Activated CD4-positive, alpha-beta T cell treated with anti-CD3 and anti-CD28 coated beads, Interleukin-2, amount 50 U/mL, for 1 hour (primary cell): ENCODE measurements at places on chromosomes 11 and 22.
A peak's percentile ranks its signal among the peaks of the same experiment; 100 is the strongest.

DNA sequence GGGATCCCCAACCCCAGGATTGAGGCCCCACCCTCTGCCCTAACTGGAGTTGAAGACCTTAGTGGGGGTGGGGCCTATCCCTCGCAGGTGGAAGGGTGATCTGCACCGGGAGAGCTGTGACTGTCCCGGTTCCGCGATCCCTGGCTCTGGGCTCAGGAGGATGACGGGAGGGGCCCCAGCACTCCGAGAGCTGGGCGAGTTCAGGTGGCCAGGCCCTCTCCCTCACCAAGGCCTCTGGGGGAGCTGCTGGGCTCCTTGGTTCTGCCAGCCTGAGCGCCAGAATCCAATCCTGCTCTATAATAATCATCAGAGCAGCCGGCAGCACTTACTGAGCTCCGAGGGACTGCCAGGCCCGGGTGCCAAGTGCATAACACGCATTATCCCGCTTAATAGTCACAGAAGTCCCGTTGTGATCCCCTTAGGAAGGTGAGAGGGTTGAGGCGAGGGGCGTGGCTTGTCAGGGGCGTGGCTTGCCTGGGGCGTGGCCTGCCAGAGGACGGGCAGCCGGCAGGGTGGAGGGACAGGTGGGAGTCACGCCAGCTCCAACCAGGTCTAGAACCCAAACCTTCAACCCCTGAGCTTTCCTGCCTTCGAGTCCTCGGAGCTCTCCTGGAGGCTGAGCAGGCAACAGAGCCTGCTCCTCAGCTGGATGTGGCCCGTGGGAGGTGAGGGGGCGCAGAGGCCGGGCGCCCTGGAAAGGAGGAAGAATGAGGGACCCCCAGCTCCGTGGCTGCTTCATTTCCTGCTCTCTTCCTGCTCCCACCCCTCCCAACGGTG, 7.3 kb upstream of the SYT7 start:
- peak; percentile 63 for DNase-seq

- DNase-seq, result no peak
Observed at GRCh38 chr11:96607864-96608558, 218.2 kb downstream of the JRKL start.

- no peak for DNase-seq
Observed at GRCh38 chr11:84830372-84830771, 796.8 kb downstream of the DLG2 start.

DNA sequence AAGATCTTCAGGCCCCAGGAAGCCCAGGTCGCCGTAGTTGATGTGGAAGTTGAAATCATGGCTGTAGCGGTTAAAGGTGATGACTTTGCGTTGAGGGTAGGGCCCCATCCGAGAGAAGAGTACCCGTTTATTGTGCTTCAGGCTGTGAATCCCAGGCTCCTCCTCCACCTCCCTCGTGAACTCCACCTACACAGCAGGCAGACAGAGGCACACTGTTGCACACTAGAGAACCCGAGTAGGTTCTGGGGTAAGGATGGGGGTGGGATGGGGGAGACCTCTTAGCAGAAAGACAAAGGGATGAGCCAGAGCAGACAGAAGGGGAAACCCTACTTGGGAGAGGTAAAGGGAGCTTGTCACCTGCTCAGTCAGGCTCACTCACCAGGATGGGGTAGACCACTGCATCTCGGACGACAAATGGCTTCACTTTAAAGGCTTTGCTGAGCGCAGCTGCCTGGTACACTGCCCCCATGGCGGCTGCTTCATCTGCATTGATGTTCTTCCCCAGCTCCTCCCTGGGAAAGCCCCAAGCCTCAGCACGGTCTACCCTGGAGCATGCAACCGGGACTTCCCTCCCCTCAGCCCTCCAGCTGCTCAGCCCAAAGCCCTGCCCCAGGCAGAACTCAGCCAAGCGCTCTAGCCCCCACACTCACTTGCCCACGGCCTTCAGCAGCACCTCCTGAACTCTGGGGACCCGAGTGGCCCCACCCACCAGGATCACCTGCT, 5.4 kb downstream of the HYOU1 start:
- no peak for DNase-seq

GRCh38 chr11:66429983-66430602, 8.6 kb downstream of the MRPL11 start:
- peak; percentile 73 for DNase-seq

- no peak for DNase-seq
Observed at GRCh38 chr11:581342-581741, 5.1 kb downstream of the PHRF1 start.

GRCh38 chr11:117570701-117571100, 226.3 kb downstream of the DSCAML1 start:
- DNase-seq, result no peak

- DNase-seq, result no peak
Observed at GRCh38 chr22:34096770-34097169, 176.5 kb upstream of the LARGE1 start.

DNA sequence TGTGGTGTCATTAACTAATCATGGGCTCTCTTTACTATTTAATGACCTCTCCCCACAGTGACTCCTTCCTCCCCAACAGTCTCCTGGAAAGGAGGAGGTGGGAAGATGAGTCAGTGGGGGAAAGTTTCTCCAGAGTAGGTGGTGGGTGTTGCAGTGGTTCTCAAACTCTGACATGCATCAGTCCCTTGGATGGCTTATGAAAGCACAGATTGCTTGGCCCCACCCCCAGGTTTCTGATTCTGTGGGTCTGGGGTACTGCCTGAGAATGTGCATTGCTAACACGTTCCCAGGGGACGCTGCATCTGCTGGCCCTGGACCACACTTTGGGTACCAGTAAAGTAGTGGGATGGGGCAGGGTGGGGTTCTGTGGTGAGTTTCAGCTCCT, 9.8 kb downstream of the CD82 start:
- DNase-seq, result no peak

DNA sequence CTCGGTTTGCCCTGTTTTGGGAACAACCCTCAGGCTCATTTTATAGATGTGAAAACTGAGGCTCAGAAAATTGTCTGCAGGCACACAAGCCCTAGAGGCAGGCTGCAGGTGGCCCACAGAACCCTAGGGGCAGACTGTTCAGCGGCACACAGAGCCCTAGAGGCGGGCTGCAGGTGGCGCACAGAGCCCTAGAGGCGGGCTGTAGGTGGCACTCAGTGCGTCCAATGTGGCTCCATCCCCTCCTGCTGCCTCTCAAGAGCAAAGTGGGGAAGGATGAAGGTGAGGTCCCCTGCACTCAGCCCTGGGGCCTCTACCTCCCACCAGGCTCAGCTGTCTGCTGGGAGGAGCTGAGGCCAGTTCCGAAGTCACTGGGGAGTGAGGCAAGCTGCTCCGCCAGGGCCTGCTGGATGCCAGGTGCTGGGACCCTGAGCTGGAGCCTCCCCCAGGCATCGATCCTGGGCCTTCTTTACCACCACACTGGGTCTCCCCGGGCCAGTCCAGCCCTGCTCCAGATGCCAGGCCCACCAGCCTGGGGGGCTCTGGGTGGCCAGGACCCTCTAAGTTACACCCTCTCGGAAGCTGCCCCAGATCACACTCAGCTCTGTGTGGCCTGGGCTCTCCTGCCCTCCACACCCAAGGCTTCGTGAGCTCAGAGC, 2.3 kb downstream of the ACY3 start:
- DNase-seq, result peak; percentile 50

GRCh38 chr11:71086687-71087258, 165.6 kb downstream of the SHANK2 start:
- no peak for DNase-seq

GRCh38 chr11:118290923-118291322, 13.6 kb upstream of the CD3E start:
- no peak for DNase-seq

DNA sequence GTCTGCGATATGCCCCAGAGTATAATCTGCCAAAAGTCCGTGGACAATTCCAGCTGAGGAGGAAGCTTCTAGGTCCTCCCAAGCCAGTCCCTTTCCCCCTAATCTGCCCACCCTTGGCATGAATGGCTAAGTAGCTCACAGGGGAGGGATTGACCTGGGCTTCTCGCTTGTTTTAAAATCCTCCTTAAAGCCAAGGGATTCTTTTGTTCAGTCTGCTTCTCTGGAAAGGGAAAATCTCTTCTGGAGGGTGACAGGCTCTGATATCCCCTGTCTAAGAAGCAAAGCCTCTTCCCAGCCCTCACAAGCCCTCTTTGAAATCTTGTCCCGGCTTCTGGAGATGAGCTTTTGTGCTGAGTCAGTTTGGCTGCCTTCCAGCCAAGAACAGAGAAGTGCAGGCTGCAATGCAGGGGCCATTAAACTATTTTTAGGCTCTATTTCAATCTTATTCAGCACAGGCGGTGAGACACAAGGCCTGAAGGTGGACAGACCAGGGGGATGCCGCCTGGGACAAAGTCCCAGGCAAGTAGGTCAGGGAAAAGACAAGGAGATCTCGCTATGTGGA, 23.9 kb downstream of the NEFH start:
- no peak for DNase-seq

DNA sequence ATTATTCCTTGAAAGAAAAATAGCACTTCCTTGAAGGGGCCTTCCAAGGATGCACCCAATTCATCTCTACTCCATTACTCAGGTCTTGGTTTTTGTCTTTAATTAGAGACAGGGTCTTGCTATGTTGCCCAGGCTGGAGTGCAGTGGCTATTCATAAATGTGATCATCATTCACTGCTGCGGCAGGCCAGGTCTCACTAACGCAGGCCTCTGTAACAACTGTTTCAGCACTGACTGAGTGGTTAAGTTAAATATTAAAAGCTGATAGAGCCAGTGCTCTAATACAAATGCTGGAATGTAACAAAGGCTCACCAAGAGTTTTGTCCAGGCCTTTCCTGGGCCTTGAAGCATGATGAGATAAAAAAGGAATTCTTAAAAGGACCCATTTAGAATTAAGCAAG, 61.4 kb upstream of the GNAZ start:
- no peak for DNase-seq

DNA sequence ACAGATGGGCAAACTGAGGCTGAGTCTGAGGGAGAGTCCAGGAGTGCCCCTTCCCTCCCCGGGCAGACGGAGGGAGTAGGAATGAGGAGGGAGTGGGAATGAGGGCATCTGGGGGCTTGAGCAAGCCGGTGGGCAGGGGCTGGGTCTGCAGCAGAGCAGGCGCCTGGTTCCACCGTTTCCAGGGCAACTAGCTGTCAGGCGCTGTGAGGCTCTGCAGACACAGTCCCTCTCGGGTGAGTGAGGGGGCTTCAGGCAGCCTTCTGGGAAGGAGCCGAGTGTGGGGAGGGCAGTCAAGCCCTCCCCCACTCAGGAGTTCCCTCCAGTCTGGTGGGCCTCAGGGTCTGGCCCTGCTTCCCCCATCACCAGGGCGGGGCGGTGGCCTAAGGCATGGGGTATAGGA, 19.0 kb downstream of the TMEM258 start:
- DNase-seq, result no peak

GRCh38 chr11:94560834-94561233, 6.3 kb upstream of the PIWIL4 start:
- DNase-seq, result no peak

GRCh38 chr11:1419811-1420210, 30.1 kb downstream of the BRSK2 start:
- DNase-seq, result no peak

GRCh38 chr11:72752088-72752914, at the start of gene ARAP1:
TSS of gene ARAP1 (minus strand) at chr11:72752408. CDS start at chr11:72727128, 25,280 bp downstream.
- peak; percentile 75 for DNase-seq

- no peak for DNase-seq
Observed at GRCh38 chr11:64976651-64977050, 4.7 kb upstream of the MAJIN start.

- DNase-seq, result no peak
Observed at GRCh38 chr22:48832592-48832991, 995.1 kb downstream of the BRD1 start.

- DNase-seq, result no peak
Observed at GRCh38 chr11:15523543-15523942, 408.8 kb downstream of the INSC start.

- DNase-seq, result no peak
Observed at GRCh38 chr11:73384125-73384441, 7.9 kb downstream of the RELT start.

DNA sequence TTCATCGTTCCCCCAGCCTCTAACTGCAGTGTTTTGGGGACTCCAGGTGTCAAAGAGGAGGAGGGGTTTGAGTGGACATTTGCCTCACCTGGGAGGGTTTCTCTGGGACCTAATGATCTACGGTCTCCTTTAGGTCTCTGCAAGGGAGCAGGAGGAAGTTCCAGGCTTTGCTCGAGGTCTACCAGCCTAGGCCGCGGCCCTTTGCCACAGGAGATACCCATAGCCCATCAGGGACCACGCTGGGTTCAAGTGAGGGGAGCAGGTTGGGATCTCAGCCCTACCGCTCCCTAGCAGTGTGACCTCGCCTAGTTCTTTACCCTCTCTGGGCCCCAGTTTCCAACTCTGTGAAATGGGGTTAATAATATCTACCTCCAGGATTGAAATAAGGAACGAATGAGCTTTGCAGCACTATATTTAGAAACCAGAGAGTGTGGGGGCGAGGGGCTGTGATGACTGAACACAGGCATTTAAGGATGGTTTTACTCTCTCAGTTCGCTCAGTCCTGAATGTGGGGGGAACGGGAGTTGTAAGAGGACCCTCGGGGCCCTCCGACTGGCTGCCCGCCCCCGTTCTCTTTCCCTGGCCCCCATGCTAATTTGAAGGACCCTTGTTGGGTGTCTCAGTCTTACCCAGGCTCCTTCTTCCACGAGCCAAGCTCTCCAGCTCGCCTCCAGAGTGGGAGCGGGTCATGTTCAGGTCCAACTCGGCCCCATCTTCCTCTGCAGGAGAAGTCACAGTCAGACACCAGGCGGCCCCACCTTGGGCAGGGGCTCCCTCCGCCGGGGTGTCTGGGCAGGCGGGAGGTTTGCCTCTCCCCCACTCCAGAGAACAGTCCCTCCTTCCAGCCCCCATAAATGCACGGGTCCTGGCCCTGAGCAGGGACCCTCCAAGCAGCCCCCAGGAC, 11.7 kb downstream of the PDGFB start:
- DNase-seq, result no peak
